Activated CD8-positive, alpha-beta memory T cell treated with anti-CD3 and anti-CD28 coated beads, Interleukin-2, amount 50 U/mL, for 4 hours (primary cell): ENCODE measurements at places on chromosomes 7 and 10.

DNA sequence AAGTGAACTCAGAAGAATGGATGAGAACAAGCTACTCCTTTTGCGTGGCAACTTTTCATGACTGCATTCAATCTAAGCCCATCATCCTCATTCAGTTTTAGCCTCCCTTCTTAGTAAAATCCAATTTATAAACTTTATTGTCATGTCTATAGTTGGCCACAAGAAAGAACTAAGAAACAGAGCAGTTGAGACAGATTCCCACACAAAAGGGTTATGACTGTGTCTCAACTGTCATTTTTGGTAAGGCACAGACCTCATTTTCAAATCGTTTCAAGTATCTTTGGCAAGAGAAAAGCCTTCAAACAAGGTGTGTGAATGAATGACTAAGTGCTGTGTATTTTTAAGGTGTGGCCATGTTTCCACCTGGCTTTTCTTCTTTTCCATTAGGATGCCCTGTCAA is 84.2 kb upstream of the CREB5 start:
- DNase-seq, result no peak

- no peak for DNase-seq
Measured at GRCh38 chr10:593901-594457, 95.5 kb downstream of the DIP2C start.

GRCh38 chr10:101874252-101874651 is 30.7 kb upstream of the KCNIP2 start:
- no peak for DNase-seq

DNA sequence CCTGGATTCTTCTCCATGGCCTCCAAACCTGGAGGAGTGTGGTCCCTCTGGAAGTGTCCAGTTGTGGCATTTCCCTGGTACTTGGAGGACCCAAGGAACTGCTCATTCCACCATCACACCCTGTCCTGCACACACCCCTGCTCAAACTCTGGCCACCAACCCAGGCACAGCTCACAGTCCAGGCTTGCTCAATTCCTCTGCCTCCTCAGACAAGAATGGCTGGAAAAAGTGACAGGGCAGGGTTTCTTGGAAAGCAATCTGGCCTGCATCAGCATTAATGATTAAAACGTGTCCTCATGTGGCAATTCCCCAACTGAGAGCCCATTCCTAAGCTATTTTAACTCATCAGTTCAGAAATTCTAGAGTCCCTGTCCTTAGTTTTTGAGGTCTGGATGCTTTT is 17.2 kb upstream of the TPST1 start:
- DNase-seq, result no peak

DNA sequence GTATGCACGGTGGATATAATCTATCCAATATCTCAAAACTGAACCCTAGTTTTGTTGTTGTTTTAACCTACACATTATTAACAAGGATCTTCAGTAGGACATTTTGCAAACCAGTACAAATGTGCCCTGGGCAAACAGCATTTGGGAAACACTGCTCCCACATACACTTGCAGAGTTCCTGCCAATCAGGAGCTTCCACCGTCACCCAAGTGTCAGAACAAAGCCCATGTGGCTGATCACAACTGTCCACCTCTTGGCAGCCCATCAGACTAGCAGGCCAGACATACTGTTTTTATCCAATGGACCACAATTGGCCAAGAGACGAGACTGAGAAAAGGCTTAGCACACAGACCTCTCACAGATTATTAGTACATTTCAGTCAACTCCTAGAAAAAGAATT is 200.4 kb downstream of the FAM107B start:
- no peak for DNase-seq

DNA sequence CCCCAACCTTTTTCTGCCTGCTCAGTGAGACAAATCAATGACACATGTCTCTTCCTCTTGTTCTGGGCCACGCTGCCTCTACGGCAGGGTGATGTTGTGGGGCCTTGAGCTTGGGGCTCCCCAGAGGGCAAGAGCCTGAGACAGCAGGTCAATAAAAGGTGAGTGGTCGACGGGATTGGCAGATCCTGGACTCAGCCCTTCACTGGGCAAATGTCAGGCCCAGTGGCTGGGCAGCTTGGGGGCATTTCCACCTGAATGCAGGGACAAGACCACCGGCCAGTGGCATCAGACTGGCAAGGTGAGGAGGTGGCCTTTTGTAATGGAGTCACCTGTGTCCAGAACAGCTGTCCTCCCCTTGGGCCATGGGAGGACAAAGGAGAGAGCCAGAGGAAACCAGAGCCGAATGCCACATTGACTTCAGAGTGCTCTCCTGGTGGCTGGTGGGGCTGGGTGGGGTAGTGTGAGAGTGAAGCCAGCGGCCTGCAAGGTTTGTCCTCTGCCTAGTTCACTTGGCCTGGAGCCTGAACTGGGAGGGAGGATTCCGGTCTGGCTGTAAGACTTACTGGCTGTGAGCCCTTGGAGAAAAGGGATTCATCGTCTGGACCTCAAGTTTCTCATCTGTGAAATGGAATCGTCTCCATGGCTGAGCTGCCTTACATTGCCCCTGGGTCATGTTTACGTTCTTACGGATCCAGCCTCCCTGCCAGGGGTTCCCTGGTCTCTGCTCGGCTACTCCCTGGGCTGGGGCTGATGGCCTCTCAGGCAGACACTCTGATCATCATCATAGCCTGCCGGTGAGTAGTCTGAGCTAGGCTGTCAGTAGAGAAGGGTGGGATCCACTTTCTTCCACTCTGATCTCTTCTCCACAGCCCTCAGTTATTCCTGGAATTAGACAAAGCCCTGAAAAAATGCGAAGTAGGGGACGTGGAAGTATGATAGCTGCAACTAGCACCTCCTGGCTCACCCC is 25.4 kb upstream of the CRHR2 start:
- no peak for DNase-seq

GRCh38 chr10:122974543-122975064 is 5.6 kb upstream of the PSTK start:
- no peak for DNase-seq

GRCh38 chr7:93715234-93715633 is 140.7 kb upstream of the CALCR start:
- DNase-seq, result no peak

DNA sequence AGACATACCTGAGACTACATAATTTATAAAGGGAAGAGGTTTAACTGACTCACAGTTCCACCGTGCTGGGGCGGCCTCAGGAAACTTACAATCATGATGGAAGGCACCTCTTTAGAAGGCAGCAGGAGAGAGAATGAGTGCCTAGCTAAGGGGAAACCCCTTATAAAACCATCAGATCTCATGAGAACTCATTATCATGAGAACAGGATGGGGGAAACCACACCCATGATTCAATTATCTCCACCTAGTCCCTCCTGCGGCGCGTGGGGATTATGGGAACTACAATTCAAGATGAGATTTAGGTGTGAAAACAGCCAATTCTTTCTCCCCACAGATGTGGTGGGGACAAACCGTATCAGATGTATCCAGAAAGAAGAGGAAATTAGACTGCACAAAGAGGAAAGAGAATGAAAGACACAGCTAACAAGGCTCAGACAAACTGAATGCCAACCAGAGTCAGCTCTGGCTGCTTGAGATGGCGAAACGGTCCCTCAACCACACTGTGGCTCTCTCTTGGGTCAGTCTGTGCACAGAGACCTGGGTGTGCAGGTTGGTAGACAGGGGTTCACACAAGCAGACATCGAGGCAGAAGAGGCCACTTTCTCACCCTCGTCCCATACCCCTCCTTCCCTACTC is 375.6 kb downstream of the SFMBT2 start:
- DNase-seq, result peak; percentile 38

DNA sequence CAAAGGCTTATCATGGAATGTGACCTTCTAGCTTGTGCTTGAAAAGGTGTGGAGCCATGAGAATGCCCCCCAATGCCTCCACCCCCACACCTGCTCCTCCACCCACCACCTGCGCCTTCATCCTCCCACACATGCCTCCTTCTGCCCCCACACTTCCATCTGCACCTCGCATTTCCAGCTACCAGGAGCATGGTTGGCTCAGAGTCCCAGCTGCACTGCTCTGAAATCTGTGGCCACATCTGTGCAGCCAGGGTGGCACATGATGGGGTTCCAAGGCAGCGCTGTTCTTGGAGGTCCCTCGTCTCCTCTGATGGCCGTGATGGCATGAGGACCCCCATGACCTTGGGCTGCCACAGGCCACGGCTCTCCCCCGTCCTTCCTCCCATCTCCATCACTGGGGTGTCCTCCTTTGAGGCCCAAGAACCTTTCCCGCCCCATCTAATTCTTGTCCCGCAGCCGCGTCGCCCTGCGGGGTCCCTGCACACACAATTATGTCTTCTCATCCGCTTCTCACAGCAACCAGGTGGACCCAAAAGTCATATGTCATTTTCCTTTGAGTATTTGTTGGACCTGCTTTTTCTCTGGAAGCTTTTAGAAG is 40.6 kb upstream of the CNPY1 start:
- DNase-seq, result no peak

- no peak for DNase-seq
Measured at GRCh38 chr7:38177621-38178003, 433 bp upstream of the STARD3NL start.

DNA sequence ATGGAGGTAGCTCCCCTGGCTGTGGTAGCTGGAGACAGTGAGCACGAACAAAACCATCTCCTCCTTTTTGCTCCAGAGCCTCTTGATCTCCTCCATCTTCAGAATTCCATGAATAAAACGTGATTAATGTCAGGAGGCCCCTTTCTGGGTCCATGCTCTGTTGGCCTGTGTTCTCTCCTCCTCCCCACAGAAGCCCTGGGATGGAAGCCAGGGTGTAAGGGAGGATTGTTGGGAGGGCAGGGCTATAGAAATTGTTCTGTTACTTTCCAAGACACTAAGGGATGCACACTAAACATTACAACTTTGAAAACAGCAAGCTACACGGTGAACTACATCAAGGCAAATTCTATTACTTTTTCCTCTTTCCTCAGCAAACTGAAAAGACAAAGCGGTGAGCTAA is 96.3 kb downstream of the RNF216 start:
- DNase-seq, result no peak

- DNase-seq, result no peak
Measured at GRCh38 chr7:42761486-42761885, 150.4 kb downstream of the C7orf25 start.

GRCh38 chr10:122373721-122374120 is 787 bp upstream of the PLEKHA1 start:
- DNase-seq, result no peak
